ENCODE measurements at places on chromosomes 13 and 19.

- DNase-seq: no peak
Observed at GRCh38 chr13:88303157-88303556, 632.0 kb downstream of the SLITRK5 start.

DNA sequence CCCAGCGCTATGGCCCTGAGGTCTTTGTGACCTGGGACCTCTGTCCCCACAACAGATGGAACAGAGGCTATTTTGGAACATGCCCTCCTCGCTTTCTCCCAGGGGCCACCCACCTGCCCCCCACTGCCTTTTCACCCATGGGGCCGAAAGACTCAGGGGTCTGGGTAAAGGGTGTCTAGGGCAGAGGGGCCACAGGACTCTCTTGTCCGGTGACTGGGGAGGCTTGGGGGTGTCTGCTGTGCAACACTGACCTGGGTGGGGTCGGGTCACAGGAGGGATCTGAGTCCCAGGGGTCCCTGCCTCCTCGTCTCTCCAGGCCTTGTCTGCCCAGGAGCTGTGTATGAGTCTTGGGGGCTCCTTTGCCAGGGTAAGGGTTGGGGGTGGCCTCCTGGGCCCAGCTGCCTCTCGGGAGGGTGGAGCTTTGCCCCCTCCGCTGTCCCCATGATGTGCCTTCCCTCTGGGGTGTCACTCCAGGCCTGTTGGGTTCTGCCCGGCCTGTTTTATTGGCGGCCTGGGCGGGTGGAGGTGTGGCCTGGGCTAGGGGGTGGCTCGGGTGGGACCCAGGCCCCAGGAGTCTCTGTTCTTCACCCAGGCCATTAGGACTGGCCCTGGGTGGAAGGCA is 2.1 kb downstream of the ARID3A start:
- no peak for DNase-seq

DNA sequence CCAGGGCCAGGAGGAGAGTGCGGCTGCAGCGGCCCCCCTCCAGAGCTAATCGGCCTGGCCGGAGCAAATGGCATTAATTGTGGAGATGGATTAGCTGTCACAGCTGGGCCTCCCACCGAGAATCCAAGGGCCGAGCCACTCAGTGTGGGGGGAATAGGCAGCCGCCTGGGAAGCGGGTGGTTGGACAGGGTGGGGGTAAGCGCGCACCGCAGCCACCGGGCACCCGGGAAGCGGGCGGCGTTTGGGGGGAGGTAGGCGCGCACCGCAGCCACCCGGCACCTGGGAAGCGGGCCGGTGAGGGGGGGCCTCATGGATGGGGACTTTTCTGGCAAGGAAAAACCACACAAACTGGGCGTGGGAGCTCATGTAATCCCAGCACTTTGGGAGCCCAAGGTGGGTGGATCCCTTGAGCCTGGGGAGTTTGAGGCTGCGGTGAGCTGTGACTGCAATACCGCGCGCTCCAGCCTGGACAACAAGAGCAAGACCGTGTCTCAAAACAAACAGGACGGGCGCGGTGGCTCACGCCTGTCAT is 9.7 kb downstream of the R3HDM4 start:
- DNase-seq: peak; percentile 42

DNA sequence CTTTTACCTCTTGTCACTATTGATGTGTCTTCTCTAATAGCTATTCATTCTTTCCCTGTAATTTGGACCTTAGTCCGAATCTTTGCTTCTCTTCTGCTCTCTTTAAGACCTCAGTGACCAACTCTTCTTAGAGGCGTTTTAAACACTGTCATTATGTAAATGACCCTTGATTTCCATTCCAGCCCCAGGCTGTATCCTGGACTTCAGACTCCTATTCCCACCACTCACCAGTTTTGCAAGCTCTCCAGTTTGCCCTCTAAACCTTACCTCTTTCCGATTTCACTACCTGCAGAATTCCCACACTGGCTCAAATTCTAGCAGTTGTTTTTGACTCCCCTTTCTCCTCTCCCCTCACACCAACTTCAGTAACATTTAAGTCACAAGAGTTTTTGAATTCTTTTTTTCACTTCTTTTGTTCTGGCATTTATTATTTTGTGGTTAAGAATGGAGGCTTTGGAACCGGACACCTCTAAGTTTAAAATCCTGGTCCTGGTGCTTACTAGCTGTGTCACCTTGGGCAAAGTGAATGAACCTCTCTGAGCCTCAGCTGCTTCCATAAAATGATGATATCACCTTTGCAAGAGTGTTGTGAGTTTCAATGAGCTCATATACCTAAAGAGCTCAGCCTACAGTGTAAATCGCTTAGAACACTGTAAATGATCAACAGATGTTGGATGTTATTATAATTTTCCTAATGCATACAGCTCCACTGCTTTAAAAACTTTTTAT is 13.6 kb upstream of the HMGB1 start:
- DNase-seq: no peak

DNA sequence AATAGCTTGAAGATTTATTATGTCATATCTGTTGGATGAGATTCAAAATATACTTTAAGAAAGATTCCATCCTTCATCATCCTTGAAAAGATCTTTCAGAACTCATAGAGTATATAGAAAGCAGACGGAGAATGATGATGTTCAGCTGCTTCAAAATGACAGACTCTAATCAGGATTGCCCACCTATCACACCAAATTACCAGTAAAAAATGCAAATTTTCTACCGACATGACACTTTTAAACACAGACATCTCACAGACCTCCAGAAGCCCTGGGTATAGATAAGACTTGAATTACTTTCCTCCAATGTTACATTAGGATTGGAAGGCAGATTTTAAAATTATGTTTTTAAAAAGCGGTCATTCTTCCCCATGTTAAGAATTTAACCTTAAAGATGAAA is 235.5 kb downstream of the GPC6 start:
- DNase-seq: no peak

- DNase-seq: no peak
Observed at GRCh38 chr13:27211771-27212364, 39.5 kb upstream of the RPL21 start.
